Stimulated activated CD4-positive, alpha-beta T cell treated with anti-CD3 and anti-CD28 coated beads, Interleukin-1b, Interleukin-23, amount 100 ng/mL, for 1 hour (primary cell): ENCODE measurements at places on chromosomes 5 and 9.

GRCh38 chr5:149456597-149457392 lies 77.7 kb upstream of the IL17B start:
- no peak for DNase-seq

DNA sequence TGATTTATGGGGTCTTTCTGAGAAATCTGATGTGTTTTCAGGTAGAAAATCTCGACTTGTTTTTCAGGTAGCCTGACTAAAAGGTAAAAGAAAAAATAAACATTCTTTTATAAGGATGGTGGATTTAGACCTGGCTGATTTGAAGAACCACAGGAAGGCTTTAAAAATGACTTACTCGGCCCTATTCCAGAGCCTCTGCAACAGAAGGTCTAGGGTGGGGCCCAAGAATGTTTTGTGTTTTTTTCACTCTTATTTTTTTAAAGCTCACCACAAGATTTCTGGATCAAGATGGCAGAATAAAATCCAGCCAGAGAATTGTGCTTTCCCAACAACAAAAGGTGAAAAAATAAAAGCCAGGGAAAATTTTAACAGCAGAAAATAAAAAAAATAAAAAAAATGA lies 59.1 kb downstream of the FNBP1 start:
- no peak for DNase-seq

GRCh38 chr9:80796632-80797031 lies 892.7 kb downstream of the TLE1 start:
- no peak for DNase-seq

- DNase-seq, result no peak
Measured at GRCh38 chr5:154863291-154864080, 5.1 kb downstream of the CNOT8 start.

DNA sequence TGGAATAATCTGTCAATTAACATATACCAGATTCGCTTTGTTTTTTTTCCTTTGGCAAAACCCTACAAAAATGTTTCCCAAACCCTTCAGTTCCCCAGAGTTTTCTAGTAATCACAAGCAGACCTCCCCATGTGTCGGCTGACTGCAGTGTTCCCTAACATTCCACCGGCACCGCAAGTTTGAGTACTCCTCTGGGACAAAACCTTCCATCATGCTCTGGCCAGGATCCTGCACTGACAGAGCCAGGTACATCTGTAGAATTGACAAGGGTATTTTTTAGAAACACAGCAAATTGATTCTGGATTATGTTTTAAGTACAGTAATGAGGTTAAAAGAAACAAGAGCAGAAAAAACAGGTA lies 174.7 kb downstream of the GAS1 start:
- no peak for DNase-seq

- DNase-seq, result no peak
Measured at GRCh38 chr5:132865668-132866341, 464 bp downstream of the GDF9 start.

DNA sequence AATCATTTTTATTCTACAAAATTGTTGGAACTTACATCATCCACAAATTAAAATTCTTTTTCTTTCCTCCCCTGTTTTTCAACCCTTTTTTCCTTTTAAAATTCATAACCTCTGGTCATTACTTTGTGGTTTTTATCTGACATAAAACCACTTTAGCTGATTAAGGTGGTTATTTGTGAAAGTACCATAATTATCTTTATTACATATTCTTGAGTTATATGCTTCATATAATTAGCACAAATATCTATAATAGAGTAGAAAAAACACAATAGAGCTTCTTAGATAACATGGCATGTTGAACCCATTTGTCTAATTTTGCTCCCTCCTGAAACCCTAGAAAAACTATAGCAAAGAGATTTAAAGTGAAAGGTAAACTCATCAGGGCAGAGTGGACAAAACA lies 22.9 kb upstream of the PPIC start:
- DNase-seq, result no peak

- DNase-seq, result no peak
Measured at GRCh38 chr9:110255463-110256379, 586 bp downstream of the TXN start.

DNA sequence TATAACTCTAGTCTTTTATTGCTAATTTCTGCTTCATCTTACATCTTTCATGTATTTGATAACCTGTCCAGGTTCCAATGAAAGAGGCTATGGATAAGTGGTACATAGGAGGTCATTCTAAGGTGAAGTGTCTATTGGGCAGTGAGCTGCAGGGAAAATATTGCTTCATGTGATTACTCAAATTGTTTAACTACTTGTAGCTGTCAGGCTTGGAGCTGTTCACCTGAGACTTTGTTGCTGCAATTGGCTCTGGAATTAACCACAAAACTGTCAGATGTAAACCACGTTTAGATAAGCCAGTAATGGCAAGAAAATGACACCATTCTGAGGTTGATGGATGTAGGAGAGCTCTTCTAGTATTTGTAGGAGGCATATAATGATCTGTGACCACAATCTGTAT lies 26.0 kb downstream of the ADAMTSL1 start:
- DNase-seq, result no peak

GRCh38 chr5:140678993-140679392 lies 5.6 kb upstream of the DND1 start:
- no peak for DNase-seq

DNA sequence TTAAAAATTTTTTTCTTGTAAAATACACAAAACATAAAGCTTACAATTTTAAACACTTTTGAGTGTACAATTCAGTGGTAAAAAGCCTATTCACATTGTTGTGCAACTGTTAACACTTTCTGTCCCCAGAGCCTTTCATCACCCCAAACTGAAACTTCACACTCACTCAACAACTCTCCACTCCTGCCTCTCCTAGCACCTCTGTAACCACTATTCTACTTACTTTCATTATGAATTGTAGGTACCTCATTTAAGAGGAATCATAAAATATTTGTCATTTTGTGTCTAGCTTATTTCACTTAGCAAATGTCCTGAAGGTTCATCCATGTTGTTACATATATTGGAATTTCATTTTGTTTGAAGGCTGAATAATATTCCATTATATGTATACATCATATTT lies 4.3 kb upstream of the ZNF510 start:
- DNase-seq, result no peak

DNA sequence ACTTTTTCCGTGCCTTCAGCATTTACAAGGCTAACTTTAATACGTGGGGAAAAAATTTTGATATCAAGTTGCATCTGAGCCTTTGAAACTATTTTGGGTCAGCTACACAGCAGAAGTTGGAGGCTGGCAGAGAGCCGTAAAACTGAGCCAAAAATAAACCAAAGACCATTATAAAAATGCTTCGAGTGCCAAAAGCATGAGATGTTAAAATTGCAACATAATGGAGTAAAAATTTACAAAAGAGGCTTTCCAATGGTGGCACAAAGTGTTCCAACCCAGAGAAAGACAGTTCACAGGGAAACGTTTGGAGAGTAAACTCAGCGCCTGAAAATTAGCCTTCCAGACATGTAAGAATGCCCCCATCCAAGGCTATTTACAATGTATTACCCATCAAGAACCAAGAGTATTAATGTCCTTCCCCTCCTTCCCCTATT lies 190.3 kb downstream of the TLE1 start:
- no peak for DNase-seq

- no peak for DNase-seq
Measured at GRCh38 chr5:62340392-62340791, 34.4 kb downstream of the KIF2A start.
